ENCODE measurements at places on chromosomes 12 and 14. TPM values are rescaled to one million over a fixed set of nuclear protein-coding genes. Genes with fewer than 3 reads are reported as not detected.

- no peak for DNase-seq
These were observed 403.8 kb upstream of the PDE3A start for GRCh38 chr12:19964549-19964948.

GRCh38 chr12:91603060-91603459, 420.4 kb upstream of the DCN start:
- no peak for DNase-seq

DNA sequence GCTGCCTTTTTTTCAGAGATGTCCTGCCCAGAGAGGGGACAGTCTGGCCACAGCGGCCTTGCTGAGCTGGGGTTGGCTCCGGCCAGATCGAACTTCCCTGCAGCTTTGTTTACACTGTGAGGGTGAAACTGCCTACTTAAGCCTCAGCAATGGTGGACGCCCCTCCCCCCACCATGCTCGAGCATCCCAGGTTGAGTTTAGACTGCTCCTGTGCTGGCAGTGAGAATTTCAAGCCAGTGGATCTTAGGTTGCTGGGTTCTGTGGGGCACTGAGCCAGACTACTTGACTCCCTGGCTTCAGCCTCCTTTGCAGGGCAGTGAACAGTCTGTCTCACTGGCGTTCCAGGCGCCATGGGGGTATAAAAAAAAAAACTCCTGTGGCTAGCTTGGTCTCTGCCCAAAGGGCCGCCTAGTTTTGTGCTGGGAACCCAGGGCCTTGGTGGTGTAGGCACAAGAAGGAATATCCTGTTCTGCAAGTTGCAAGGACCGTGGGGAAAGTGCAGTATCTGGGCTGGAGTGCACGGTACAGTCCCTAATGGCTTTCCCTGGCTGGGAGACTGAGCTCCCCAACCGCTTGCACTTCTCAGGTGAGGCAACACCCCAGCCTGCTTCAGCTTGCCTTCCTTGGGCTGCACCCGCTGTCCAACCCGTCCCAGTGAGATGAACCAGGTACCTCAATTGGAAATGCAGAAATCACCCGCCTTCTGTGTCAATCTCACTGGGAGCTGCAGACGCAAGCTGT, 79.1 kb downstream of the LRIG3 start:
- no peak for DNase-seq

DNA sequence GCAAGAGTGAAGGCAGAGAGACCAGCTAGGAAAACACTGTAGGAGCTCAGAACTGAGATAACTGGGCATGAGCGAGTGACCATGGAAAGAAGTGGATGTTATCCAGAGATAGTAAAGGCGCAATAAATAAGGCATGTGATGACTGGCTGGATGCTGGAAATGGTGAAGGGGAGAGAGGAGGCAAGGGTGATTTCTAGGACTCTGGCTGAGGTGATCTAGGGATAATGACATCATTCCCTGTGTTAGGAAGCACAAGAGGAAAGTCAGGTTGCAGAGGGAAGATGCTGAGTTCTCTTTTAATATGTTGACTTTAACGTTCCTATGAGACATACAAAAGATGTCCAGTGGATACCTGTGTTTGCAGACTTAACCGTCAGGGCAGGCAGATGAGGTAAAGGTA, 78.7 kb downstream of the C12orf56 start:
- no peak for DNase-seq

- DNase-seq: no peak
These were observed 80.4 kb downstream of the VWF start for GRCh38 chr12:6044082-6044481.

DNA sequence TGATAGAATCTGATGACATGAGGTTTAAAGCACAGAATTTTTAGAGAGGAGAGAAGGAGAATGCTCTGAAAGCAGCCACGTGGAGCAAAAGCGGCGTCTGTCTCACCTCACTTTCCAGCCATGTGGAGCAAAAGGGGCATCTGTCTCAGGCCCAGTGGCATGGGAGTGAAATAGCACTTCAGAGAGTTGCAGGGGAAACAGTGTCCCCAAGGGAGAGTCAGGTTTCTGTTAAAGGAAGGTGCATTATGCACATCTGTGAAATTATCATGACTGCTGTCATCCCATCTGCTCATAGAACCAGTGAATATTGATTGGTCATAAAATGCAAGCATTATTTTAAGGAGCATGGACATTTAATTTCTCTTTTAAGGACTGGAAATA, 124.0 kb downstream of the BICD1 start:
- DNase-seq: no peak

- DNase-seq: no peak
These were observed 32.0 kb downstream of the NRXN3 start for GRCh38 chr14:78202163-78202562.

DNA sequence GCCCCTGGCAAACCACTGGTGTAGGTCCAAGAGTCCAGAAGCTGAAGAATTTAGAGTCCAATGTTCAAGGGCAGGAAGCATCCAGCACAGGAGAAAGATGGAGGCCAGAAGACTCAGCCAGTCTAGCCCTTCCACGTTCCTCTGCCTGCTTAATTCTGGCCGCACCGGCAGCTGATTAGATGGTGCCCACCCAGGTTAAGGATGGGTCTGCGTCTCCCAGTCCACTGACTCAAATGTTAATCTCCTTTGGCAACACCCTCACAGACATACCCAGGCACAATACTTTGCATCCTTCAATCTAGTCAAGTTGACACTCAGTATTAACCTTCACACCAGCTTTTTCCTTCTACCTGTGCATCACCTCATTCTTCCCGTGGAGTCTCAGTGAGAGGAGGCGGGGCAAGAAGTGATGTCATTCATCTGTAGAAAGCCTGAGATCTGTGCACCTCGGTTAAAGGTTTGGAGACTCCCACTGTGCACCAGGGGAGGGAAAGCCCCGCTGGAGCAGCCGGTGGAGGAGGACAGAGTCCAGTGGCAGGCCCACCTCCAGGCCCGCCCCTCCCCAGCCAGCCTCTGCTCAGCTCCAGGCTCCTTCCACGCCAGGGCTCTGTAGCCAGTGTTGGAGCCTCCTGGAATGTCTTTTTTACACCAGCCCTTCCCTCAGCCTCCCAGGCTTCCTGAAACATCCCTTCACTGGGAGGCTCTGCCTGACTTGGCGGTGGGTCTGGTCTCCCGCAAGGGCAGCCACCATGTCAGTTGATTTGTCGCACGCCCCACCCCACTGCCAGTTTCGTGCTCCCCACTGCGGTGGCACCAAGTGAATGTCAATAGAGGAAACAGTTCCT, 80.1 kb upstream of the DYNC1H1 start:
- DNase-seq: no peak

DNA sequence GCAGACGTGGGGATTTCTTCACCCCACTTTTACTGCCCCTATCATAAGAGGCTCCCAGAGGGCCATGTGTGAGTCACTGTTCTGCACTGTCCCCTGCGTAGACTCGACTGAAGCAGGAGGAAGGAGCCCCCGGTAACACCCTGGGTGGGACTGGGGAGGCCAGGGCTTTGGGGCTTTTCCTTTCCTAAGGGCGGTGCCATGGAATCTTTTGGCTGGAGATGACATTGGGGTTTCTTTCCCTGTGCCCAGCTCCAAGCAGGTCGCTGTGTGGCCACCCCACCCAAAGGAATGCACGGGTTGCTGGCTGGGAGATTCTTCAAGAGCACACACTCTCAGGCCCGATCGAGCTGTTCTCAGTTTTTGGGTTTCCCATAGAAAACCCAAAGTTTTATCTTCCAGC, 62.3 kb upstream of the RIN3 start:
- DNase-seq: no peak

GRCh38 chr12:18135509-18135908, 45.5 kb upstream of the RERGL start:
- DNase-seq: no peak

GRCh38 chr12:49672301-49673217, 34.6 kb downstream of the FMNL3 start:
- no peak for DNase-seq

DNA sequence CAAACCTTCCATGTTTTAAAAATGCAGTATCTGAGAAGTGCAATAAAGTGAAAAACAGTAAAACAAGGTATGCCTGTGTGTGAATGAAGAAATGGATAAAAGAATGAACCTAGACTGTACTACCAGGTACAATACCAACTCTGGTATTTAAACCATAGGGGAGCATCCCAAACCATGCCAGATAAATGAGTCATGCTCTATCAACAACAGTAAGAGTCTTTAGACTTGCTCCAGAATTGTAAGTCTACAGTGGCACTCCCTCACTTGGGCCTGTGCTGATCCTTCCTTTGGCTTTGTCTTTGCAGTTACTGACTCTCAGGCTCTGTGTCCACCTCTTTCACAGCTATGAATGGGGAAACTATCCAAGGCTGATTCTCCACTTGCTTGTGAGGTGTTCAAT, 38.1 kb downstream of the BBS10 start:
- DNase-seq: no peak

DNA sequence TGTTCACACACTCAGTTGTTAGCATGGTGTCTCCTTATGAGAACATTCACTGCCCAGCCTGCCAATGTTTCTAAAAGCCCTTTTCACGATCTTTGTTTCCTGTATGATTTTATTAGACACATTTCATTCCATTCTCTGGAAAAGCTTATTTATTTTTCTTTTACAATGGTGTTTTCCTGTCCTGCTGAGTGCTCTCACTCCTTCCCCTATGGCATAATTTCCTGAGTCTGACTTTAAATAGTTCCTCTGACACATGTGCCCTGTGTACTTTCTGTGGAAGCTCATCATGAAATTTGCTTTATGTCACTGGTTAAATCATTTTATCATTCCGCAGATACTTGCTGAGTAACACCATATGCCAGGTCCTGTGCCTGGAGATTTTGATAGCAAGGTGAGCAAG, 612.0 kb downstream of the FLRT2 start:
- no peak for DNase-seq

GRCh38 chr14:56648508-56649301, 69.1 kb downstream of the TMEM260 start:
- no peak for DNase-seq

DNA sequence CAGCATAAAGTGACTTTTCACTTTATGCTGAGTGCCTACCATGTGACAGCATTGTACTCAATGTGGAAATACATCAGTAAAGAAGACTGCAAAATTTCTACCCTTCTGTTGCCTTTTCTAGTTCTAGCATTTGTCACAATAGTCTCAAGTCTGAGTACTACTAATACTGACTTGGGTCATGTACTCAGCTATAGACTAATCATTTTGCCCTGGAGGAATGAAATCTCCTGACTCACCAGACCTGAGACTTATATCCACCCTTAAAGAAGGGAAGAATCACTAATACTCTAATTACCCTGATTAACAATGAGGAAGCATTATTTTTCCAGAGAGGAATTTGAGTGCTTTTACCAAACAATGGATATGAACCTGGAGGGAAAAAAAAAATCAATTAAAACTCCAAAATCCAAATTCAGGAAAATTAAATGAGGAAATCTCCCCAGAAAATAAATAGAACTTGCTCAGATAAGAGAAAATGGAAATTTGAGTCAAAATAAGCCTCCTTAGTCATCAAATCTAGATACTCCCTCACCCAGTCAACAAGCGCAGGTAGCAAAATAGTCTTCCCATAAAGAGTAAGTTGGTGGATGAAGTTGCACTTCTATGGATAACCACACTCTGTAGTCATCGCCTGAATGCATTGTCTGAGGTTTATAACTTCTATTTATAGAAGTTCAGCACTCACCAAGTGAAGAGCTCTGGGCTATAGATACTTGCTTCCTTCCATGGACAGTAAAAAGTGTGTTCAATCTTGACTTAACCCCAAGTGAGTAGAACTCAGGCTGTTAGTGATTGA, 386.6 kb downstream of the SYT1 start:
- DNase-seq: no peak

DNA sequence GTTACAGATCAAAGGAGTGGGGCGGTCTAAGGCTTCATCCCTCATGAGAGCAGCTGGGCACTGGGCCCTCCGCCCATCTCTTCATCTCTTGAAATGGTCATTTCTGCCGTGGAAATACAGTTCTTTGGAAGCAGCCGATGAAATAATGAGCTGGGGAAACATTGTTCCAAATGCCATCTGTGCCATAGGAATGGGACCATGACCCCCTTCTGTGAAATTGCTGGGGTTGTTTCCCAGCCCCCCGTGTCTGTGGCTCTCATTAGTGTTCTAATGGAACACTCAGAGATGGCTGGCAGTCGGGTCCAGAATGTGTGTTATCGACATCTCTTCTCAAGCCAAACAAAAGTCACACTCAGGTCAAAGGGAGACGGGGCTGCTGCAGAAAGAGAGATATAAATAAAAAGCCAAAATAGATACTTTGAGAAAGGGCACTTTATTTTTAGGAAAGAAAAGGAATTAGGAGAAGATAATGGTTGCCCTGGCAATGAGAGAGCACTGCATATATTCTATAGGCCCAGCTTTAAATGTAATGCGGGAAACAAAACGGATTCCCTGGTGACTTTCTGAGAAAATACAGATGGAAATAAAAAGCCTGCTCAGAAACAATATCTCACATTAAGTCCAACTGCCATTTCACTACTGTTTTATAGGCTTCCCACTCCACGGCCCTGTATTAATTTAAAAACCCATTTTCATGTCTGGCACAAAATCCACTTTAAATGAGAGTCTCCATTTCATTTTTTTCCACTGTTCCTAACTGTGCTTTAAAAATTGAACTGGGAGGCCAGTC, 107.1 kb downstream of the TTC8 start:
- no peak for DNase-seq

GRCh38 chr14:31703056-31703455, 141.9 kb downstream of the NUBPL start:
- no peak for DNase-seq

GRCh38 chr12:27511031-27511722, 12.8 kb upstream of the PPFIBP1 start:
- no peak for DNase-seq

DNA sequence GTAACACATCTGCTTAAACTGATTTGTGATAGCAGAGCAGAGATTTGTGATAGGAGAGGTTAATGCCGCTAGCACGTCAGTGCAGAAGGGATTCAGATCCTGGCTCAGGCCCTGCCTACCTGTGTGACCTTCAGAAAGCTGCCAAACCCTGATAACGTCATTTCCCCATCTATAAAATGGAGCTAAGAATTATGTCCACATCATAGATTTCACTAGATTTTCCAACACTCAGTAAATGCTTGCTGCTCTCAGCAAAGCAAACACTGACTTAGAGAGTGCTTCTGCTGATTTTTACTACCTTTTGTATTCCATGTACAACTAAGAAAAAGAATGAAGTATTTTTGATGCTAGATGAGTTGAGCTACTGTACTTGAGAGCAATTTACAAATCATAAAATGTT, 261.4 kb downstream of the ITPR2 start:
- no peak for DNase-seq

- DNase-seq: no peak
These were observed 5.0 kb upstream of the HOXC9 start for GRCh38 chr12:53995002-53995377.

- no peak for DNase-seq
These were observed 142.8 kb downstream of the DACT1 start for GRCh38 chr14:58780605-58781004.

Gene SCN8A
- polyA plus RNA-seq: 1.5 TPM

Gene KLRB1
- polyA plus RNA-seq: 3.8 TPM

Gene SYT1
- 17.5 TPM for polyA plus RNA-seq

Gene KLRK1
- polyA plus RNA-seq: 0.38 TPM

Gene PROX2
- polyA plus RNA-seq: 2.7 TPM

Gene GUCY2C
- 0.65 TPM for polyA plus RNA-seq

Gene NFE2
- polyA plus RNA-seq: 3.1 TPM

Gene VRTN
- not detected for polyA plus RNA-seq

Gene AGAP2
- polyA plus RNA-seq: 1.1 TPM
